ENCODE measurements at places on chromosomes 3 and 15.

DNA sequence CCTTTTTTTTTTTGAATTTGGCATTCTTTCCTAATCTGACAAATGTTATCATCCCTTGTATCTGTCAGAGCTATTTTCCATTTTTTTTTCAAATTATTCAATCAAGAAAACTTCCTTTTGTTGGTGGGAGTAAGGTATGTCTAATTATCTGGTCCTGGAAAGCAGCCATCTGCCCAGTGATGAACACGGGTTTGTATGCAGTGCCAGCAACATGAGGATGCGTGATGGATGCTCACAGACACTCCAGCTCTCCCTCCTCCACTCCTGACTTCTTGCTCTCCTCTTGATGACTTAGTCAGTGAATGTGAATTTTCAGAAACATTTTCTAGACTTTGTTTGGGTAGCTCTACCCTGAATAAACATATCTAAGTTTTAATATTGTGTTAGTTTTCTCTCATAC is 79.2 kb downstream of the IL1RAP start:
- no peaks in the 10 kb centered on the region for H3K36me3 ChIP-seq
- no peak overlapping the region for H3K4me3 ChIP-seq
- no peaks in the 10 kb centered on the region for H3K4me1 ChIP-seq
- no peak for DNase-seq
- H3K27me3 ChIP-seq: no peaks in the 10 kb centered on the region

- H3K27me3 ChIP-seq: no peaks in the 10 kb centered on the region
- no peaks in the 10 kb centered on the region for H3K4me1 ChIP-seq
- no peak overlapping the region for H3K27ac ChIP-seq
- H3K4me3 ChIP-seq: no peak overlapping the region
- H3K36me3 ChIP-seq: no peaks in the 10 kb centered on the region
These were observed 95.9 kb upstream of the ATP11B start for GRCh38 chr3:182697345-182697919.

- H3K4me3 ChIP-seq: peak overlapping the region; percentile 89
- DNase-seq: no peak
- H3K27ac ChIP-seq: peak overlapping the region; percentile 97
- no peaks in the 10 kb centered on the region for H3K27me3 ChIP-seq
- no peaks in the 10 kb centered on the region for H3K36me3 ChIP-seq
These were observed 25.8 kb upstream of the MTHFS start for GRCh38 chr15:79922512-79923078.

DNA sequence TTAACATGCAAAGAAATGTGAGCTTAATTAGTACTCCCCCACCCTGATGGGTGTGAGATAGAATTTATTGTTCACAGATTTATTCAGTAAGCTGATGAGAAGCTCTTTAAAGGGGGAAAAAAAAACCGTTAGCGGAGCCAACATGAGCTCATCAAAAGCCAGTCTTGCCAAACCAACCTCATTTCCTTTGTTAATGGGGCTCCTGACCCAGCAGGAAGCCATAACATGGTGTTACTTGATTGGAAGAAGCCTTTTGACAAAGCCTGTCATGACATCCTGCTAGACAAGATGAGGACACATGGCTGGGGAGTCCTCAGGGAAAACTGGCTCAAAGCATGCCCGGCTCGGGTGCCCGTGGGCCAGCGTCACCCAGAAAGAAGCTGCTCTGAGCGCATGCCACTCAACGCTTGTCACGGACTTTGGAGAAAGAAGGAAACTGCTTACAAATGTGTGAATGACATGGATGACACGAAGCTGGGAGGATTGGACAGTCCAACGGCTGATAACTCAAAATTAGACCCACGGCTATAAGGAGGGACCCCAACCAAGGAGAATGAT is 64.6 kb downstream of the SLCO2A1 start:
- no peaks in the 10 kb centered on the region for H3K4me1 ChIP-seq
- H3K27me3 ChIP-seq: no peaks in the 10 kb centered on the region
- H3K4me3 ChIP-seq: no peak overlapping the region
- H3K27ac ChIP-seq: no peak overlapping the region
- no peak for DNase-seq
- no peaks in the 10 kb centered on the region for H3K36me3 ChIP-seq
